ENCODE measurements at places on chromosomes 12 and 14.

- DNase-seq, result no peak
Observed at GRCh38 chr14:39320318-39320717, 86.6 kb downstream of the MIA2 start.

GRCh38 chr12:132837693-132838409, 9.2 kb upstream of the GOLGA3 start:
- DNase-seq, result no peak

GRCh38 chr12:28535216-28535615, 345.0 kb downstream of the CCDC91 start:
- DNase-seq, result no peak

GRCh38 chr12:68580911-68581310, 29.8 kb upstream of the RAP1B start:
- DNase-seq, result no peak

GRCh38 chr14:100429537-100429936, 106.4 kb downstream of the SLC25A47 start:
- DNase-seq, result no peak

- no peak for DNase-seq
Observed at GRCh38 chr12:131988054-131988796, 38.5 kb downstream of the EP400 start.

DNA sequence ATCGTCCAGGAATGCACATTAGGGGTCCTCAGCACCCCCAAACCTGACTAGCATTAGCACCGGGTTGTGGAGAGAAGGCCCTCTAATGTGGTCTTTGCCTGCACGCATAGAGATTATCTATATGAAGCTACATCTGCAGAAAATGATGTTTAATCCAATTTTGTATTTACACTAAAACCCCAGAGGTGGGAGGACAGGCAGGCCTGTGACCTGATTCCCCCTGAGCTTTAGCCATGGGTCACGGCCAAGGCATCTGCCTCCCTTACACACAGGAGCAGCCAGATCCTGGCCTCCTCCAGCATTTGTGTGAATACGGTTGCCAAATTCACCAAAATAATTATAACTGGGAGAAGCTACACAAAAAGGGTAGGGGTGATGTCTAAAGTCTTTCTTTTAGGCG, 7.0 kb downstream of the APOLD1 start:
- no peak for DNase-seq

DNA sequence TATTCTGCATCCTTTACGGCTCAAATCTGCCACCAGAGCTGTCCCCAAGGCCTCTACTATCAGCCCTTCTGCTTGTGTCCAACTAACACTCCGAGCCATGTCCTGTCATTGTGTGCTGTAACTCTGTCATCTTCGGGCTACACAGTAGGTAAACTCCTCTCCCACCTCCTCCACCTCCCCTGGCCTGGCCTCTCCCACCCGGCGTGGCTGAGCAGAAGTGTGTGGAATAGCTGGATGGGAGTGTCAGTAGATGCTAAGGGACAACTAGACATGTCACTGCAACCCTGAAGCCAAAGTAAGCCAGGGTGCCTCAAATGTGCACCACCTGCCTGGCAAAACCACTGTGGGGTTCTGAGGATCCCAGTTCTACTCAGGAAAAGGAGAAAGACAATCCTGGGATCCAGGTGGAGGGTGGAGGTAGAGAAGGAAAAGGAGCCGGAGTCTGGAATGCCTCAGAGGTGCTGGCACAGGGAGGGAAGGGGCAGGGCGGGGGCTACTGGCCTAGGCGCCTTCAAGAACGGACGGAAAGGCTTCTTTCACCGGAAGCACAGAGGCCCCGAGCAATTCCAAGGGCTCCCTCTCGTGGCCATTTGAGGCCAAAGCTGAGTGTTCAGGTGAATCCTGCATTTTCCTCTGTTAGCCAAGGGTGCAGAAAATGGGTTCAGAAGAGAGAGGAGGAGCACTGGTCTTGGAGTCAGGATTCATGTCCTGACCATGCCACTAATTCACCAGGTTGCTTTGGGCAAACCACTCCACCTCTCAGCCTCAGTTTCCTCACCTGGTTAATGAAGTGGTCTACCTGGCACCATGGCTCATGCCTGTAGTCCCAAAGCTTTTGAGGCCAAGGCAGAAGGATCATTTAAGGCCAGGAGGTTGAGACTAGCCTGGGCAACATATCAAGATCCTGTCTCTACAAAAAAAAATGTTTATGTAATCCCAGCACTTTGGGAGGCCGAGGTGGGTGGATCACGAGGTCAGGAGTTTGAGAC, 20.5 kb upstream of the FAM181A start:
- DNase-seq, result no peak

DNA sequence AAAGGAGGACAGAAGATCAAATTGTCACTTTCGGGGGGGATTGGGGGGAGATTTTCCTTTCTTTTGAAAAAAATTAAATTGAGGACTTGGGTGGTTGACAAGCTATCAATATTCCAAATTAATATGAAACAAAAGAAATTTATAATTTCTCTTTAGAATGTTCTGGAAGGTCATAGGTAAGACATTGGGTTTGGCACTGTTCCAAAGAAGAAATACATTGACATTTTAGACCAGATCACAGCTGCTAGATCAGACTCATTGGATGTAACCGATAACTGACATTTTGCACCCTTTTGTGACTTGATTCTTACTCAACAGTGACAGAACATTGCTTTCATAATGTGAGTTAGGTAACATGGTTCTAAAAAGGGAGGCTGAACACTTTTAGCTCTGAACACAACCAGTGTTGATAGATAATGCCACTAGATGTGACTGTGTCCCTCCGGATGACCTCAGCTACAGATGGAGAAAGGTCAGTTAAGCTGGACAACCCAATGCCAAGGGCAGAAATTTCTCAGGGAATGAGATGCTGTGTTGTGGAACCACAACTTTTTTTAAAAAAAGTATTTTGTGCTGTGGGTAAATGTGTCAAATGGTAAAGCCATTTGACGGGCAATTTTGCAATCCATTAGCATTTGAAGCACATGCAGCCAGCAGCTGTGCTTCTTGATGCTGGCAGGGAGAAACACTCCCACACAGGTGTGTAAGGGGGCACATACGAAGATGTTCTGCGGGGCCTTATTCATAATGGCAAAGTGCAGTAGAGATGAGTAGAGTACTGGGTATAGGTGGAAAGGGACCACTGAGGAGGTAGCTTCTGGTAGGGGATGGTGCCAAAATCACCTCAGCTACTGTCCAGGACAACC, 62.9 kb downstream of the RFX4 start:
- no peak for DNase-seq

DNA sequence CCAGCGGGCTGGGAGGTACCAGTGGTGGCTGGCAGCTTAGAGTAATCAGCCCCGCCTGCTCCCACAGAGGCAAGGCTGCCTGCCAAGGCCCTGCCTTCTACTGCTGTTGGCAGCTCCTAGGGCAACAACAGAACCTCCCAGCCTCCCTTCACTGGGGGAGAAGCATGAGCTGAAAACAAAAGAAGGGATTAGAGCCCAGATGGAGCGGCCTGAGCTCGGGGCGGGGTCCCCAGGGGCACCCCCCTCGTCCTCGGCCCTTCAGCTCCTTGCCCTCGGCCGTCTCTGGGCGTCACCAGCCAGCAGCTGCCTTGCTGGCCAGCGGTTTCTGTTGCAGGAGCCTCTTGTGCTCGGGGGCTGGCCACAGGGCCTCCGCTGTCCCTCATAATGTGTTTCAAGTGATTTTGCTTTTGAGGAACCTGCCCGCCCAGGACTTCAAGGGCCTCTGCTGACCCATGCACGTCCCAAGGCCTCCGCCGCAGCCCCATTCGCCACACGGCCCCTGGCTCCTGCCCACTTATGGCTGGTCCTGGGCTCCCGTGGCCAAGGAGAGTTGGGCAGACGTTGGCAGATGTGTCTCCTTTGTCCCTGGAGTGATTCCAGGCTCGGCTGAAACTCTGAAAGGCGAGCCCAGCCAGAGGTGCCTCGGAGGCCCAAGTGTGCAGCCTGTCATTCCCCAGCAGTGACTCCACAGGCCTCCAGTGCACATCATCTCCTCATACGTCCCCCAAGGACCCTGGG, 49.7 kb downstream of the PSMA6 start:
- peak; percentile 96 for DNase-seq

GRCh38 chr14:76424359-76424758, 48.4 kb downstream of the ESRRB start:
- no peak for DNase-seq

DNA sequence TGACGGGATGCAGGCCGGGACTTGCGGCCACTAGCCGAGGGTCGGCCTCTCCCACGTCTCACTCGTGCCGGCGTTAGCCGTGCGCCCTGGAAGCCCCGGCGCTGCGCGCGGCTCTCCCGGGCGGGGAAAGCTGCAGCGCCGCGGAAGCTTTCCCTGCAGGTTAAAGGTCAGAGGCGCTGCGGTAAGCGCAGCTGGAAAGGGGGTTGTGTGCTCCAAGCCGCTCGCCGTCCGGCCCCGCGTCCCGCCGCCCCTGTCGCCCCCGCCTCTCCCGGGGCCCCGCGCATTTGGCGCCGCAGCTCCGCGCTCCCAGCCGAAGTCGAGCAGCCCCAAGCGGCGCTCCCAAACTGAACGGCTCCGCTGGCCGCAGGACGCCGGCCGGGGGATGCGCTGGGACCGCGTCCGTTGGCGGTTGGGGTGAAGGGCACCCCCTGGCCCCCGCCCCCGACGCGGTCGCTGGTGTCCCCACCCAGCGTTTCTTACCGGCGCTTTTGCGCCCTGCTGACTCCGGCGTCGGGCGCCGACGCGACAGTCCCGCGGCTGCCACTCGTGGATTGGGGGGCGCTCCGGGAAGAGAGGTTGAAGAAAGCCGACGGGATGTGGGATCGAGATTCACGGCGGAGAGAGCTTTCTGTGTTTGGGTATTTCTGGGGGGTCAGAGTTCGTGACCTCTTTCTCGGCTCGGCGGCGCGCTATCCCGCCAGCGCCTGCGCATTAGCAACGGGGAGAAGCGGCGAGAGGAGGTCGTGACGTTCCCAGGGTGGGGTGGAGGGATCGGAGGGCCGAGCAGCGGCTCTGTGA, at the start of gene NR2C1:
Gene NR2C1 (minus strand): TSS at position 719 of the 798 bp plus-strand sequence. CDS start 6,234 bp downstream, outside the sequence.
- peak; percentile 86 for DNase-seq

GRCh38 chr12:109714141-109714912, 702 bp downstream of the FAM222A start:
- peak; percentile 43 for DNase-seq

DNA sequence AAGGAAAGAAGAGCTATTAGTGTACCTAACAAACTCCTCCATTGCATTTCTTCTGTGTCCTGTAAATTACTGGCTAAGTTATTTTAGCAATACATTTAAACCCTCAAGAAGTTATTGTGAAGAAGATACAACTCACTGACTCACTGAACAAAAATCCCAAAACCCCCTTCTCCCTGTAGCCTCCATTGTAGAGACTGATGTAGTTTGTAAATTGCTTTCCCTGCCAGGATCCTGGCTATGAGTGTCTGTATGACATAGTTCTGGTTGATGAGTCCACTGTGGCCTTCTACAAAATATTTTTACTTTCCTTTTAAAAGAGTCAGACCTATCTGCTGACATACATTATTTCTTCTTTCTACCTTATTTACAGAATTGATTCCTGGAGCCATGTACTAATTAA, 155.6 kb downstream of the SLC6A15 start:
- no peak for DNase-seq

DNA sequence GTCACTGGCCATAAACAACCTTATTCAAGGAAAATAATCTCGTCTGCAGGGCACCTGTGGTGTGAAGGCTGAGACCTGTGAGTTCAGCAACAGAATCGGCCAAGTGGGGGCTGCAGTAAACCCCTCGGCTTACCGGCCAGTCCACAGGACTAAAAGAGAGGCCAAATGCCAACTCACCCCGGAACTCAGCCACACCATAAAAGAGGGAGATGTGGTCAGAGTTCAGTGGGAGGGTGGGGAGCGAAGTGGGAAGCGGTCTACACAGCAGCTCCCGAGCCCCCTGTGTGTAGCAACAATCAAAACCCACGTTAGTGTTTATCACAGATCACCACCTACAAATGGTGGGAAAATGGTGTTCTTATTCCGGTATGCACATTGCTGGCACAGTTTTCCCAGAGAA, 153.0 kb downstream of the PIWIL1 start:
- DNase-seq, result no peak

GRCh38 chr14:45251912-45252311, 1.1 kb downstream of the MIS18BP1 start:
- no peak for DNase-seq

- no peak for DNase-seq
Observed at GRCh38 chr14:50452296-50452695, 55.6 kb upstream of the CDKL1 start.

- no peak for DNase-seq
Observed at GRCh38 chr12:120764816-120765215, 39.2 kb downstream of the ACADS start.

- no peak for DNase-seq
Observed at GRCh38 chr14:63761351-63762117, 33.7 kb upstream of the SGPP1 start.

DNA sequence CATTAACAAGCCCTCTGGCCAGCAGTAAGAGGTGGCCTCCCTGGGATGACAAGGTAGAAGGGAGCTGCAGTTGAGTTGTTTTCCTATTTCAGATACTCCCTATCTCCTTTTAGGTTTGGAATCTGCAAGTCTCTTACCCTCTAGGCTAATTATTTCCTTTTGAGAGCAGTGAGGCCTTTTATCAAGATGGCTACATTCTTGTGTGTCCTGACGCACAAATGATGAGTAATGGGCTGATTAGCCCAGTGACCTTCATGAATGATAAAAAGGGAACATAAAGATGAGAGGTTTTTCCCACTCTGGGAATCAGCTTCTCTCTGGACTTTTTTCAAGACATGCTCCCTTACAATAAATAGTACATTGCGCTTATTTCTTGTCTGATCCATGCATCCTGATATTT, 22.9 kb downstream of the DYRK2 start:
- no peak for DNase-seq

GRCh38 chr12:6961278-6961694, 9.2 kb downstream of the PHB2 start:
- DNase-seq, result no peak

GRCh38 chr14:102796661-102797190, 19.5 kb downstream of the TRAF3 start:
- DNase-seq, result no peak

DNA sequence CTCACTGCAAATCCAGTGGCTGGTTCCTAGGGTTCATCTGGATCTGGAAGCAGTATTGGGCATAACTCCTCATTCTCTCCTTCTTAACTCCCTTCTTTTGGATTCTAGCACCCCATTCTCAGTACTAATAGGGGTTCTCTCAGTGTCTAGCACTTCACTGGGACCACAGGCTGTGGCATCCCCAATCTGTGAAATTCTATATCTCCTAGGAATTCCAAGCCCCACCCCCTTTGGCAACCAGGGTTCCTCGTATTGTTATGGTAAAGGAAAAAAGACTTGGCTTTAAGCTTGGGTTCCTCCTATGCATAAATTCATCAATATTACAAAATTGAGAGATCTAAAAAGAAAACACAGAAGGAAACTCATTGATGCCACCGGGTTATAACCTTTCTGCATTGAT, 45.0 kb upstream of the FBXO21 start:
- no peak for DNase-seq

Measured in nucleus accumbens (tissue), 56 donors.